ENCODE measurements at places on chromosomes 7 and 10.
A peak's percentile ranks its signal among the peaks of the same experiment; 100 is the strongest.

DNA sequence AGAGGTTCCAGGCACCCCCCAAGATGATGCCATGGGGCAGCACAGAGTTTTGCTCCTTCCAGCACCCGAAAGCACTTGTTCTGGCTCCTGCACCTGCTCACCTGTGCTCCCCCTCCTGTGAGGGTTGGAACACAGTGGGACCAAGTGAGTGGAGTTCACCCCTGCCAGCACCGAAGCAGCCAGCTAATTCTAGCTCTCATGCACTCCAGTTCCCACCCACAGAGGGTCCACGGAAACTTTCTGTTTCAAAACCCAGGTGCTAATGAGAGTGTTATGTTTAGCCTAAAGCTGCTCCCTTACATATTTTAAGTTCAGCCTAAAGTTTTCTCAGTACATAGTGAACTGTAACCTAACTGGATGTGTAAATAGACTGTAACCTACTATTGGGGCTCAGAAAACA lies 42.6 kb upstream of the SLC35G1 start:
- DNase-seq = no peak

DNA sequence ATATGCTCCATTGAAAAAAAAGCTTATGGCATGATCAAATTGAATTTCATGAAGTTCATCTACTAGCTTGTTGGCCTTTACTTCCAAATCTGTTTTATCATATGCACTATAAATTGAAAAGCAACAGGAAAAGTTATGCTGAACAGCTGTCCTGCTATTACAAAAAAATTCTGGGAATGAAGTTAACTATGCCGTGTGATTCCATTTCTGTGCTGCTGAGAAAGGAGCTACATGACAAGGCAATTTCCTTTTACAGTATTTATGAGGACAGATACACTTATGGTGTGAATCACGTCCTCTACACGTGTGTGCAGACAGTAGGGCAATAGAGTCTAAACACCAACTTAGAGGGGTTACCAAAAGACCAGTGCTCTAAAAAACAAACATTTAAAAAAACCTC lies 426.5 kb upstream of the AKR1E2 start:
- no peak for DNase-seq

DNA sequence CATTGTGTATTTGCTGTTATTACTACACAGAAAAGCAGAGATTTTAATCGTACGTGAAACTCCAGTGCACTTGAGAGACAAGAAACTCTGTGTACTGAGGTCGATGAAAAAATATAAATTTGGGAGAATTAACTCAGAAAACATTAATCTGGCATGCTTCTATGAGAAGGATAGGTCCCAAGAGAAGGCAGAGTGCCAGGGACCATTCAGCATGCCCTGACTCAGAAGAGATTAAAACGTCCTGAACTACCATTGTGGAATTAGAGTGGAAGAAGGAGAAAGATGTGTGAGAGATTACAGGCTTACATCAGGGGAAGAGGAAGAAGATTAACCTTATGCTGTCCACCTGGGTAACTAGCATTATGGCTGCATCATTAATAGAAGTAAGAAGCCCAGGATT lies 72.4 kb downstream of the REEP3 start:
- DNase-seq = no peak

- DNase-seq = no peak
Measured at GRCh38 chr10:96609510-96609909, 22.7 kb upstream of the TM9SF3 start.

DNA sequence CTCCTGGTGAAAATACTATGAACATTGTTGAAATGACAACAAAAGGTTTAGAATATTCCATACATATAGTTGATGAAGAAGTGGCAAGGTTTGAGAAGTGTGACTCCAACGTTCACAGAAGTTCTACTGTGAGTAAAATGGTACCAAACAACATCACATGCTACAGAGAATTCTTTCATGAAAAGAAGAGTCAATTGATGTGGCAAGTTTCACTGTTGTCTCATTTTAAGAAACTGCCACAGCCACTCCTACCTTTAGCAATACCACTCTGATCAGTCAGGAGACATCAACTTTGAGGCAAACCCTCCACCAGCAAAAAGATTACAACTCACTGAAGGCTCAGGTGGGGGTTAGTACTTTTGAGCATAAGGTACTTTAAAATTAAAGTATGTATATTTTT lies 693.3 kb downstream of the GRID1 start:
- DNase-seq = no peak

DNA sequence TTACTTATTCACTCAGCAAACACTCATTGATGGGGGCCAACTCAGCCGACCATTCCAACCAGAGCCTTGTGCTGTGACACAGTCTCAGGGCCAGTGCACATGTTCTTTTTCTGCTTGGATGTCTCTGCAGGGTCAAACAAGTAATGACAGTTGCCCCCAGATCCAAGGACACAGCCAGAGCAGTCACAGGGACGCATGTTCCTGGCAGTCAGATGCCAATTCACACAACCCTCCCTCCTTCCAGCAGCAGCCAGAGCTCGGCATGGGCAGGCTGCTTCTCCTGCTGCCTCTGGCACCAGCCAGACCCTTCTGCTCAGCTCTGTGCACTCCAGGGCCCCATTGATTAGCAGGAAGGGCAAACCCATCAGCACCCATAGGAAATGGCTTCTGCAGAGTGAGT lies 20.3 kb downstream of the DRGX start:
- DNase-seq = no peak

DNA sequence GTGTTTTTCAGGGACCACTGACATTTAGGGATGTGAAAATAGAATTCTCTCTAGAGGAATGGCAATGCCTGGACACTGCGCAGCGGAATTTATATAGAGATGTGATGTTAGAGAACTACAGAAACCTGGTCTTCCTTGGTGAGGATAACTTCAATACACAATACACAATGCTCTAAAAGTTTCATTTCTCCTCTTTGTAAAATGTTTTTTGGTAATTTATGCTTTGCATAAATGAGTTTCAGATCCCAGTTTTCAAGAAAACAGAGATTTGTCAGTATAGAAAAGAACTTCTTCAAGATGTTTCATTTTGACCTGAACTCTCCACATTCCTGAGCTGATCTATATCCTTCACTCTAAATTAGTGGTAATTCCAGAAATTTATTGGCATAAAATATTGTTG lies 14.2 kb downstream of the ZNF92 start:
- no peak for DNase-seq

- no peak for DNase-seq
Measured at GRCh38 chr7:44073664-44074348, 8.4 kb upstream of the PGAM2 start.

- DNase-seq = no peak
Measured at GRCh38 chr7:68707159-68707558, 891.1 kb upstream of the AUTS2 start.

DNA sequence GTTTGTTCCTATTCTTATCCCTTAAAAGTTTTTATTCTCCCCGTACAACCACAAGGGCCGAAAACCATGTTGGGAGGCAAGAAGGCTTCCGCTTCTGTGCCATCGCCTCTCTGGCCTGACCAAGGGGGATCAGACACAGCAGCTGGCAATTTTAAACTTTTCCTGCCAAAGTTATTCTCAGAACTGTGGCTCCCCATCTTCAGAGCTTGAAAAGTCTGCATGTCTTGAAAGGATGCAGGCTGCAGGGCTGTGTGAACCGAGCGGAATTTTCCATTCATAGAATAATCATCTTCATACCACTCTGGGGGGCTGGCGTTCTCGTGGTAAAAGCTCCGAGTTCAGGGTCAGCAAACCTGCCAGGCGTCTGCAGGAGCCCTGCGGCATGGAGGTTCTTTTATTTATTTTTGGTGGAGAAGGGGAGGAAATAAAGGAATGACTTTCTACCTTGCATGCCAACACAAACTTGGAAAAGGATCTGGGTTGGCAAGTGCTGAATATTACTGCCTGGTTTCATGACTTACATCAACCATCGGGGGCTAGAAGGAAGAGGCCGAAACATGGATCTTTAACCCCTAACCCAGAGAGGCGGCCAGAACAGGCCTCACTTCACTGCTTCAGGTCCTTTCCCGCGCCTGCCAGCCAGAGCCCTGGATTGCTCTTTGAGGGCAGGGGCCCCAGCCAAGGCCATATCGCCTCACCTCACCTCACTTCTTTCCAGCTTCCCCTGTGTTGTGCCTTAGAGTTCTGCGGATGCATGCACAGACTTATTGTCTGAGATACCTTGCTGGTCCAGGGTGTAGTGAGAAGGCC lies 3.0 kb upstream of the NANOS1 start:
- no peak for DNase-seq

- DNase-seq = no peak
Measured at GRCh38 chr10:118542745-118543144, 52.7 kb downstream of the PRLHR start.

- no peak for DNase-seq
Measured at GRCh38 chr10:81662837-81663236, 212.2 kb upstream of the NRG3 start.

DNA sequence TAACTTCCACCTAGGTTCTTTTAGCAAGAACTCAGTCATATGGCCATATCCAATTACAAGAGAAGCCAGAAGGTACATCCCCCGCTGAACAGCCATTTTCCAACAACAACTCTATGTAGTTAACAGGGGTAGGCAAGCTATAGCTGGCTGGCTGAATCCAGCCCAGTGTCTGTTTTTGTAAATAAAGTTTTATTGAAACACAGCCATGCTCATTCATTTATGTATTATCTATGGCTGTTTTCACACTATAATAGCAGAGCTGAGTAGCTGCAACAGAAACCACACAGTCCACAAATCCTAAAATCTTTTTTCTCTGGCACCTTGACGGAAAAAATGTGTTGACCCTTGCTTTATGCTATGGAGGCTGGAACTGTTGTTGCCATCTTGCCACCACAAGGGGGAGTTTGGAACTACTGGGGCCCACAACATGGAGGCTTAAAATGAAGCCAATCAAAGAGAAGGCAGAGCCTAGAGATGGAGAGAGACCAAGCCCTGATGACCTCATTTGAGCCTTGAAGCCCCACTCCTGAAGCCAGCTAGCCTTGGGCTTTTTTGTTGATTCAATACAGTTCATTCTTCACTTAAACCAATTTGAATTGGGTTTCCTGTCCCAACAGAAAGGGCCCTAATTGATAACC lies 33.3 kb upstream of the XPNPEP1 start:
- DNase-seq = peak; percentile 73

DNA sequence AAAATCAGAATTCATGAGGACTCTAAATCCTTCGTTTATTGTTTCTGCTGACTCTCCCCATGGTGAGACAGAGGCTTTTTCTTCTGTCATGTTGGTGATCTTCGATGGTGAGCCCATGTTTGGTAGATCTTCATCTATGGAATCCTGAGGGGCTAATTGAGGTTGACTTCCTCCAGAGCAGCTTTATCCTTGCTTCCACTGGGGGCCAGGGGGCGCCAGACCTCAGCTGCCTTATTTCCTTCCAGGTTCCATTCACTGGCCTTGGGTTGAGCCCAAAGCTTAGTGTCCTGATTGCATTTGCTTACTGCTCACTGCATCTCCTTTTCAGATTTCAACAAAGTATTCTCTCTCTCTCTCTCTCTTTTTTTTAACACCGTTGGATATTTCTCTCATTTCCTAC lies 80.7 kb downstream of the GCC1 start:
- DNase-seq = peak; percentile 70

GRCh38 chr7:55309040-55309991 lies 55.8 kb upstream of the LANCL2 start:
- no peak for DNase-seq

DNA sequence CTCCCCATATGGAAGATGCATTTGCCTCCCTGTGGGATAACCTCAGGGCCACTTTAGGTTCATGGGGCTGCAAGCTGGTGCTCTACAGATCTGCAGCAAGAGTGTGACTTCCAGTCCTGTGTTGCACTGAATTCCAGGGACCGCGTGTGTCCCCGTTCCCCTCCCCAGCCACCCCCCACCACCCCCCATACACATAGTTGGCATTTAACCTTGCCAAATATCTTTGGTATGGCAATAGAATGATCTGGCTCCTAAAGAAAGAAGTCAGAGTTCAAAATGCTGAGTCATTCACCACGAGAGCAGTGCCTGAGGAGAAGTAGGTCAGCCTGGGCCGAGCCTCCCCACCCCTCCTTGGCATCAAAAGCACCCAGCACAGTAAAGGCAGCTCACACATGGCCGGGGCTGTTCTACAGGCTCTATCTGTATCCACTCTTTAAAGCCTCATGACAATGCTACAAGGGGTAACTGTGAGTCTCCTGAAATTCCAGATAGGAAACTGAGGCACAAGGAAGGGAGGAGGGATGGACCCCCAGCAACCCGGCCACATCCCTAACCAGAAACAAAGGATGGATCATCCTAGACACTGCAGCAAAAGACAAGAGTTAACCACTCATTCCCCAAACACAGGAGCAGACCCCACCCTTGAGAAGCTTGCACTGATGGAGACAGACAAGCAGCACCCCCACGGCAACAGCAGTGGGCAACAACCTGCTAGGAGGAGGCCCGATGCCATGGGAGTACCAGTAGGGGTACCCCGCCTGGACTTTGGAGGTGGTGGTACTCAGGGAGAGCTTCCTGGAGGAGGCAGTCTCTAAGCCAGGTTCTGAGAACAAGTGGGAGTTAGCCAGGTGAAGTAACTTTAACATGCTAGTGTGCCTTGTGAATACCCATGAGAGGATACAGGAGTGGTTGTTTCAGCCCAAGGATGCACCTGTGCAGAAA lies 70.3 kb upstream of the NANOS1 start:
- peak; percentile 59 for DNase-seq

- DNase-seq = peak; percentile 28
Measured at GRCh38 chr7:82839555-82839954, 323.1 kb downstream of the PCLO start.

DNA sequence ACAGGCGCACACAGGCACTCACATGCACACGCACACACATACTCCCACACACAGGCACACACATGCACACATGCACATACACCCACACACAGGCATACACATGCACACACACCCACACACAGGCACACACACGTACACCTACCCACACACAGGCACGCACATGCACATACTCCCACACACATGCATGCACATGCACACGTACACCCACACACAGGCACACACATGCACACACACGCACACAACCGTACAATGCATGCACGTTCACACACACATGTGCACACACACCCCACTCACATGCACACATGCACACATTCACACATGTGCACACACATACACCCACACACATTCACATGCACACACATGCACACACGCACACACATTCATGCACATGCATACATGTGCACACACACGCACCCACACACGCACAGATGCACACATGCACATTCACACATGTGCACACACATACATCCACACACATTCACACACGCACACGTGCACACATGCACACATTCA lies 59.3 kb downstream of the MKI67 start:
- DNase-seq = no peak
